Activated CD4-positive, alpha-beta T cell treated with anti-CD3 and anti-CD28 coated beads, Interleukin-2, amount 50 U/mL, for 48 hours (primary cell): ENCODE measurements at places on chromosomes 6 and 20.

- DNase-seq = no peak
Observed at GRCh38 chr6:44624936-44625573, 237.5 kb downstream of the CDC5L start.

GRCh38 chr6:116008470-116009243 is 52.0 kb downstream of the FRK start:
- DNase-seq = no peak

- no peak for DNase-seq
Observed at GRCh38 chr6:1379017-1379787, 10.2 kb upstream of the FOXF2 start.

GRCh38 chr6:75486850-75487518 is 6.6 kb downstream of the FILIP1 start:
- no peak for DNase-seq

DNA sequence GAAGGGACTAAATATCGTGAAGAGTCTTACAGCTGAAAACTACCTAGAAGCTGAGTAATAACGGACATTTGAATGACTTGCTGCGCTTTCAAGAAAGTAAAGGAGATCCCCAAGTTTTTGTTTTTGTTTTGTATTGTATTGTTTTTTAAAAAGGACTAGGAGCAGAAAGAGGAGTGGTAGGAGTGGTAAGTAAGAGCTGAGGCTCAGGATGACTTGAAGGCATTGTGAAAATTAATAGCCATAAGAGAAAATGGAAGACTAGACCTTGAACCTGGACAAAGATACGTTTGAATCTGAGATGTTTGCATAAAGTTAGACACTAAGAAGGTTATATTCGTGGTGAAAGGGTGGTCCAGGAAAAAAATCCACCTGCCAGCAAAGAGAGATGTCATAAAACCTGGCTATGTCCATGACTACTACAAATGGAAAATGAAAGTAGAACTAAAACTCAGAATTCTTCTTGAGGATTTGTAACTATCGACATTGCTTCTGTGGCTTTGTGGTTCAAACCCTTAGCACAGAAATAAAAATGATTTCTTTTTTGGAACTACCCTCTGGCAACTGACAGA is 824.8 kb upstream of the FLRT3 start:
- no peak for DNase-seq

DNA sequence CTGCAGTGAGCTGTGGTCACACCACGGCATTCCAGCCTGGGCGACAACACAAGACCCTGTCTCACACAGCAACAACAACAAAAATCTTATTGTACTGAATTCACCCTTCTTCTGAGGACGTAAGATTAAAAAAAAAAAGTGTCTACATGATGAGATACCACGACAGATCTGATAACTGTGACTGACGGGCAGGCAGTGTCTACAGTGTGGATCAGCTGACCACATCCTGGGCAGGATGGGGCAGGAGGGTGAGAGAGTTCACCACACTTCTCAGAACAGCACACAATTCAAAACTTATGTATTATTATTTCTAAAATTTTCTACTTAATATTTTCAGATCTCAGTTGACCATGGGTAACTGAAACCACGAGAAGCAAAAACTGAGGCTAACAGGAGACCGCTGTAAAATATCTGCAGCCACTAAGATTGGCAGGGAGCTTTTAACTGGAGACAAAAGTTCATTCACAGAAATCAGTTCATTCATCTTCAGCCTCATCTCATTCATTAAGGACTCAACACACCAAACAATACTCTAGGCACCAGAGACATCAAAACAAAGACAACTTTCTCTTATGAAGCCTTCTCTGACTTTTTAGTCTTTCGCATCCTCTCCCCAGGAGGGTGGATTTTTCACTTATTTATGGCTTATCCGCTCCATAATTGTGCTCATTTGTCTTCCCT is 15.7 kb upstream of the NHSL1 start:
- no peak for DNase-seq

- DNase-seq = no peak
Observed at GRCh38 chr6:134424798-134425170, 106.9 kb upstream of the SGK1 start.

- no peak for DNase-seq
Observed at GRCh38 chr6:3829285-3829684, 19.9 kb upstream of the FAM50B start.

DNA sequence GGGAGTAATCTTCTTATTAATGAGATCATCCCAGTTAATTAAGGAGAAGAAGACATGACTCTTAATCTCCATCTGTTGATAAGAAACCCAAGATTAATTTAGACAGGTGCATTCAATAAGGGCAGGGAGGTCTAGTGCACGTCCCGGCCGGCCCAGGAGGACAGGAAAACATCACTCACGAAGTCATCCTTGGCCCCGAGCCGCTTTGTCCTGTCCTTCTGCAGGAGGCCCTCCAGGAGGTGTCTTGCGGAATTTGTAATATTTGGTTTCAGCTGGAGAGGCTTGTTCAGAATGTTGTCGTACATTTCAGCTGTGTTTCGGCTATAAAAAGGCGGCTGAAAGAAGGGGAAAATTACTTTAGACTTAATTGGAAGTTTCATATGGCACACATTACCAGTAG is 118.4 kb upstream of the SLC2A12 start:
- DNase-seq = no peak

DNA sequence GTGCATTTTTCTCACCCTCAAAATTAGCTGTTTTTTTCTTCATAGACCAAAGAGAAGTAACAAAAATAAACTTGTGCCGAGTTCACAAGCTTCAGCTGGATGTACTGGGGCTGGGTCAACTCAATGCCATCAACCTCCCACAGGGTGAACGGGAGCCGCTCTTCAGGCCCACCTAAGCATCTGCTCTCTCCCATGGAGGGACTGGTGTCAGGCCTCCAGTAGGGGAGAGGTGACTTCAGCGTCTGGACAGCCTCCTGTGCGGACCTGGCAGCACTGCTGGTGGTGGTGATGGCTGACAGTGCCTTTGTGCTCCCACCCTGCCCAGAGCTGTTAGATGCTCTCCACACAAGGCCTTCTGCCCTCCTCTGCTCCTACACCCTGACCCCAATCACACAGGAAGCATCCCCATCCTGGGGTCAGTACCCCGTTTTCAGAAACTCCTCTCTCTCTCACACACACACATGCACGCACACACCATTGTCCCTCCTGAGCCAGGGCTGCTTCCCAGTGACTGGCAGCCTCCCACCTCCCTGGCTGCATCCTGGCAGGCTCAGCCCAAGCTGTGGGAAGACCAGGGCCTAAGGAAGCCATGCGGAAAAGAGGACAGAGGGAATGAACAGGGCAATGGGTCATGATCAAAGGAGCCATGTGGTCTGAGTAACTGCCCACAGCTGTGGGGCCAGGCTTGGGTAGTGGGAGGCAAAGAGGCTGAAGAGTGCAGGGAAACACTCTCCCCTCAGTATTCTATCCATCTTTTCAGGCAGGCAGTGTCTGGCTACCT is 17.7 kb downstream of the CST8 start:
- no peak for DNase-seq

DNA sequence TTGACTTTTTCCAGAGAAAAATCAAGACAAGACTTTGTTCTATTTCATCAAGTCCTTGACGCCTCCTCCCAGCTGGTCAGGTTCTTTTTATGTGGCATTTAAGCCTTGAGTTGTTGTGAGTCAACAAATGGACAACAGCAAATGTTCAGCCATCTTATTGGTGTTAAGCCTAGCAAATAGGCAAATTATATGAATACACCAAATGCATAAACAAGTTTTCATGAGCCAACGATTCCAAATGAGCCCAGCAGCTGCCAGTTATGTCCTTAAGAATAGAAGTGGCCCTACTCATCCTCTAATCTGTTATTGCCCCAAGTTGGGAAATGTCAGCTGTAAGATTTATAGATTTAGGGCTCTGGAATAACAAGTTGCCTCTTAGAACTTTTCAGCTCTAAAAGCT is 312.0 kb downstream of the SOX4 start:
- DNase-seq = no peak

- no peak for DNase-seq
Observed at GRCh38 chr6:54031169-54031568, 80.1 kb upstream of the MLIP start.

- no peak for DNase-seq
Observed at GRCh38 chr20:17624070-17624469, 54.2 kb downstream of the DSTN start.

DNA sequence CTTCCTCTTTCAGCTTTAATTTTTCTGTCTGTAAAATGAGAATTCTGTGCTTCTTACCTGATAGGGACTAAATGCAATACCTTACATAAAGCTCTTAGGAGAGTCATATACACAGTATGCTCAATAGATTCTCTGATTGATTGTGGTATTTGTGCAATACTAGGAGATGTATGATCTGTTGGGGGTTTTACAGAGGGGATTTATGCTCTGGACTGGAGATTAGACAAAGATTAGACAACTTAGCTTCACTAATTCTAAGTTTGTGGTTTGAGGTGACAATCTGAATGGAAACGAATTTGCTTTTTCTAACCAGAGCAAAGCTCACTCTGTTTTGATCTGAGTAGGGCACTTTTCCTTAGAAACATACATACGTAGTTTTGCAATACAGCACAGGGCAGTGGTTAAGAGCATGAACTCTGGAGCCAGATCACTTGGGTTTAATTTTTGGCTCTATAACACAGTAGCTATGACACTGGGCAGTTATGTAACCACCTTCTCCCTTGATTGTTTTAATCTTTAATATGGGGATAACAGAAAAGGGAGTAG is 126.2 kb downstream of the RNF144B start:
- DNase-seq = no peak

DNA sequence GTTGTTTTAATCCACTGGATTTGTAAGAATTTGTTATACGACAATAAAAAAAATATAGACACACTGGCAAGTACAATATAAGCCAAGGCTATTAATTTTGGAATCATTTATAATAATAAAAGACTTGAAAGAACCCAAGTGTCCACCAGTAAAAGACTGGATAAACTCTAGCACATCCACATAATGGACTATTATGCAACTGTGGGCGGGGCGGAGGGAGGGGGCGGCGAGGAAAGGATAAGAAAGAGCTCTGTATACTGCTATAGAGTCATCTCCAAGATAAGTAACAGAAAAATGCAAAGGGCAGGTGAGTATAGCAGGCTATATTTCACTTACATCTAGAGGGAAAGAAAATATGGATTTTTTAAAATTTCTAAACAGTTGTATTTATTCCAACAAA is 123.3 kb downstream of the TBC1D32 start:
- no peak for DNase-seq

DNA sequence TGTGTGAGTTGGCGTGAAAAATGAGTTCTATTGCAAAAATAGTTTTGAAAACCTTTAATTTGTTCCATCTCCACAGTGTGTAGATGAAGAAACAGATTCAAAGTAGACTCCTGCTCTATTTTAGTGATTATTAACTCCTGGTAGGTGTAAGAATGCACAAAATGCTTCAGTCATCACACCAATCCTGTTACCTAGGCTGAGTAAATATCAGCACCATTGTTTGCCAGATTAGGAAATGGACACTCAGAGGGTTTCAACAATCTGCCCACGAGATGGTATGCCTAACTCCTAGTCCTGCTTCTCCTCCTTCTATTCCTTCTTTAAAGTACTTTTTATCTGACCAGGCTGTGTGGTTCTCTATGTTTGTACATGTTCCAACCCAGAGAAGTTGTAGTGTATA is 108.9 kb upstream of the AHI1 start:
- no peak for DNase-seq

GRCh38 chr6:158536084-158536890 is 23.6 kb upstream of the TMEM181 start:
- peak; percentile 78 for DNase-seq

DNA sequence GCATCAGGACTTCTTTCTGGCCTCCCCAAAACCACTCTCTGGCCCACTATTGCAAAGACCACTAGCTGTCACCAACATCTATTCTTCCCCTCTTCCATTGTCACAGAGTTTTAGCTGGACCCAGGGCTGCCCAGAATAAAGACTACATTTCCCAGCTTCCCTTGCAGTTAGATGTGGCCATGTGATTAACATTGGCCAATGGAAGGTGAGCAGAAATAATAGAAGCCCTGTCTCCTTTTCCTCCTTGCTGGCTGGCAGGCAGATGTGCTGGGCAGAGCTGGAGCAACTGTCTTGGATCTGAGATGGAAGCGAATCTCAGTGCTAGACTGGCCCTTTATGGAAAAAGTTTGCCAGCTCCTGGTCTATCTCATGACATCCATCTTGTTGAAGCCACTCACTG is 97.0 kb downstream of the KCNB1 start:
- no peak for DNase-seq

DNA sequence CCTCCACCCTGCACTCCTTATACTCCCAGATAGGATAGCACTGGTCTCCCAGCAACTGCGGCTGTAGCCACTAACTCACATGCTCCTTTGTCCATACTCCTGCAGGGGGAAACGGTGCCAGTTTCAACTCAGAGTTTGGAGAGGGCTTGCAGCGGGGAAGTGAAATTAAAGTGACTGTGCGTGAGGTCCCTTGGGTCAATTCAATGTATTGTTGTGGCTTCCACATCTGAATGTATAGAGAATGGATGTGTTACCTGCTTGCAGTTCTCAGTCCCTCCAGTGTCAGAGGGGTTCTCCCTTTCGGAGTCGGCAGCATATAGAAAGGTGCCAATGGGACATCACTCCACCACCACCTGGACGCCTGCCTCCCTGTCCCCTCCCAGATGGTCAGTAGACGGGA is 93.6 kb upstream of the CNKSR3 start:
- DNase-seq = no peak

DNA sequence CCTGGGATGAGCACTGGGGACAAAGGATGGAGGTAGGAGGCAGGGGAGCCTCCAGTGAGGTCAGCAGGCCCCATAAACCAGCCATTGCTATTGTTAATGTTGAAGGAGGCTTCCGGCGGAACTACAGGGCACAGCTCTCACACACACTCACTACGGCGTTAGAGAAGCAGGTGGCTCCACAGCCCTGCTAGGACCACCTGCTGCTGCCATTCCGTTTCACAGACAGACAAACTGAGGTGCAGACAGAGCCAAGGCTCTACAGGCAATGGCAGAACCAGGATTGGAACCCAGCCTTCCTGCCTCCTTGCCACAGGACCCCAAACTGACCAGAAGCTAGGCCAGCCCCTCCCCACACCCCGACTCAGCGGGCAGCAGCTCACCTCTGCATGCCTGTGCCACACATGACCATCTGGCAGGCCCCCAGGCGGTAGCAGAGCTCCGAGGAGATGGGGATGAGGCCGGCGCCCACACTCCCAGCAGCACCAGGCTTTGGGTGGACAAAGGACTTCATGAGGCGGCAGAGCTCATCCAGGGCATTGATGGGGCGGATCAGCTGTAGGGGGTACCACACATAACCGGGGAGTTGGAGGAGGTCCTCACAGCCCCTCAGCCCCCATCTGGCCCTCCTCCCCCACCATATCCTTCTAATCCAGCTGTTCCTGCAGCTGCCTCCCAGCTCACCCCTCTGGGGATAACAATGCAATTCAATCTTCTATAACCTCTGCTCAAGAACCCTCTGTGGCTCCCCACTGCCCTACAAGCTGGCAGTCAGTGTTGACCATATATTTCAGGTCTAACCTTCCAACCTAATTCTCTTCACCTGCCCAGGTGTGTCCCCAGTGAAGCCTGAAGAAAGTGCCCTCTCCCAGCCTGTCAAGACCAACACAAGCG is 198.5 kb downstream of the PREX1 start:
- no peak for DNase-seq
